Putamen (tissue), 1 donor: ENCODE measurements at places on chromosomes 13 and 19.
A peak's percentile ranks its signal among the peaks of the same experiment; 100 is the strongest.

DNA sequence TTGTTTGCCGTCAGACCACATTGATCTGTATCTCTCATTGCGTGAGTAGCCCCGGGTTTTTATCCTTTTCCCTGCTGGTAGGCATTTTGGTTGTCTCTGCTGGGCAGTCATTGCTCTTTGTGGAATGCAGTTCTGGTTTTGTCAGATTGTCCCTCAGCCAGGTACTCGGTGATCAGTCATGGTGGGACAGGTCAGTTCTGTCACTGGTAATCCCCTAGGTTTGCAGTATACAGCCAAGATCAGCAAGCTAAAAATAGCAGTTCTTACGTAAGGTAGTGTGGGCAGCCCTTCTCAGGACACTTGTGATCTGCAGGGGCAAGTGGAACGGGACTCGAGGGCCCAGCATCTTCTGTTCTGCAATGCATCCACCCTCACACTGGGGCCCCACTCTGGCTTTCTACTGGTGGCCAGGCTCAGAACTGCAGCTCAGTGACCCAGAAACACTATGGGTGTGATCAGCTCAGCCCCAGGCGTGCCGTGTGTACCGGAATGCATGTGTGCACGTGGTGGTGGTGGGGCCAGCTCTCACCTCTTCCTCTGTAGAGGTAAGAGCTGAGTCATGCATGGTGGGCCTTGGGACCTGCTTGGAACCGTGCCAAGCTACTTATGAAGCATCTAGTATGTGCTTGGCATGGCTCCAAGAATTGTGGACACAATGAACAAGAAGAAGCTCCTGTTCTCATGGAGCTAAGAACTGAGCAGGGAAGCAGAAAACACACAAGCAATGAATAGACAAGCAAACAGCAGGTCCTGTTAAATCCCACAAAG lies 6.3 kb downstream of the PLEKHF1 start:
- DNase-seq = no peak

DNA sequence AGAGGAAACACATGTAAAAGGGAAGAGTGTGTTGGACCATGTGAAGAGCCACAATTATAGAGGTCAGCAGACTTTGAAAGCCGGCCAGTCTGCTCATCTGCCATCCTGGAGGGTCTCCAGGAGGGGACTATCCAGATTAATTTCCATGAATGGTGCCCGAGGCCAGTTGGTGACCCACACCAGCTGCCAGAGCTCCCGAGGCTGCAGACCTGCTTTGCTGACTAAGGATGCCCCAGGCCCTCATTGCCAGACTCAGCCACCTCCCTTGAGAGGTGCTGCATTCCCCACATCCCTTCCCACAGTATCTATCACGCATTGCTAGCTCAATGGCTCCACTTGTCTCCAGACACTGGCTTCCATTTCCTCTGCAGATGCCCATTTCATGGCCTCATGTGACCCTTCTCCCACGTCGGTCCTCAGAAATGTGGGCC lies 110.3 kb downstream of the NALCN start:
- no peak for DNase-seq

- peak; percentile 31 for DNase-seq
These were observed 34.4 kb upstream of the MIR17HG start for GRCh38 chr13:91313103-91313502.

DNA sequence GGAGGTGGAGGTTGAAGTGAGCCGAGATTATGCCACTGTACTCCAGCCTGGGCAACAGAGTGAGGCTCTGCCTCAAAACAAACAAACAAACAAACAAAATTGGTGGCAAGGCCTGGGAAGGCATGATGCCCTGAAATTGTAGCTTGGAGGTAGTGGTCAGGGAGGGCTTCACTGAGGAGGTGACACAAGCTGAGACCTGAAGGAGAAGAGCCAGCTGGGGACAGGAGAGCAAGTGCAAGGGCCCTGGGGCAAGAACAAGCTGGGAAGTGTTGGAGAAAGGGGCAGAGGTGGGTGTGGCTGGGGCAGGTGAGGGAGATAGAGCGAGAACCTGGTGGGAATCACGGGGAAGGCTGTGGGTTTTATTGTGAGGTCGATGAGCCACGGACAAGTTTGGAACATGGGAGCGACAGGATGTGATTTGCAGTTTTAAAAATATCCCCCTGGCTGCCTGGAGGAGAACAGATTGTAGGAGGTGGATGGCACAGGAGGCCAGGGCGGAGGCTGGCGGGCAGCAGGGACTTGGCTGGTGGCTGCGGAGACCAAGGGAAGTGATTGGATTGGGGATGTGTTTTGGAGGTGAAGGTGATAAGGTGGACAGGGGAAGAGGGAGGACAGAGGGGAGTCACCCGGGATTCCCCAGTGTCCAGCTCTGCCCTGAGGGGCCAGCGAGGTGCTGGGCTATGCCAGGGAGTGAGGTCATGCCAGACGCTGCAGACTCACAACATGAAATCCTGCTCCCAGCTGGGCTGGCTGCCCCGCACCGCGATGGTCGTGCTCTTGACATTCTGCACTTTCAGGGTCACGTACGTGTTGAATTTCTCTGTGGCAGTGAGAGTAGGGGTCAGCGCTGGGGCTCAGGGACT lies 14.0 kb downstream of the UNC13A start:
- DNase-seq = no peak

GRCh38 chr19:6551607-6552450 lies 21.0 kb downstream of the TNFSF9 start:
- DNase-seq = no peak

- no peak for DNase-seq
These were observed 1824.2 kb downstream of the OLFM4 start for GRCh38 chr13:54852831-54853230.

- DNase-seq = peak; percentile 14
These were observed 858 bp upstream of the USP12 start for GRCh38 chr13:27172495-27172842.

GRCh38 chr13:101567841-101568240 lies 115.4 kb downstream of the ITGBL1 start:
- DNase-seq = no peak

DNA sequence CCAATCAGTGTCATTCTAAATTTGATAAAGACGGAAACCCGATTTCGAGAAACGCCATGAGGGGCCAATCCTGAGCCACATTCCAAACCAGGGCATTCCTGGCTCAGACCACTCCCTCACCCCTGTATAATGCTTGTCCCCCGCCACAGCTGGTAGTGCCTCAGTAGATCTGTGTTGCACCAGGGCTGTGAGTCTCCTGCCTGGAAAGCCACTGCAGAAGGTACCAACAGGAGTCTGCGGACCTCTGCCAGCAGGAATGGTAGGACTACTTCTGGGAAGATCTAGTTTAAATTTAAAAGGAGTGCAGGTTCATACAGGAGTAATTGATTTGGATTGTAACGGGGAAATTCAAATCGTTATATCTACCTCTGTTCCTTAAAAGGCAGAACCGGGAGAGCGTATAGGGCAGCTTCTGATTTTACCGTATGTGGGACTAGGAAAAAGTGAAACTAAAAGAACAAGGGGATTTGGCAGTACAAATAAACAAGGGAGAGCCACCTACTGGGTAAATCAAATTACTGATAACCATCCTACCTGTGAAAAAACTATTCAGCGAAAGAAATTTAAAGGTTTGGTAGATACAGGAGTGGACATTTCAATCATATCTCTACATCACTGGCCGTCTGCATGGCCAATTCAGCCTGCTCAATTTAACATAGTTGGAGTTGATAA lies 20.8 kb upstream of the ZNF266 start:
- DNase-seq = no peak

DNA sequence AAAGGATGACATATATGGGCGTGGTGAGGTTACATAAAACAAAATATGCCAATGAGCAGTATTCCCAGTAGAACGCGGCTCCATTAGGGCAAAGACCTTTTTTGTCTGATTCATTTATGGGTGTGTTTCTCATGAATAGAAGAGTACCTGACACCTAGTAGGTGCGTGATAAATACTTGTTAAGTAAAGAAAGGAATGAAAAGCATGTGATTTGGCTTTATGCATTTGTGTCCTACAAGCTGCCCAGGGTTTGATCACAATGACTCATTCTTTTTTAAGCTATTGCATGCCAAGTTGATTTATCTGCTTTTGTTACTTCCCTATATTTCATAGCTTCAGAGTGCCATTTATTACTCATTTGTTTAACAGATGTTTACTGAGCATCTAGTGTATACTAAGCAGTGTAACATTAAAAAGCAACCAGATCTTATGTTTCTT lies 19.1 kb upstream of the KCTD4 start:
- no peak for DNase-seq

DNA sequence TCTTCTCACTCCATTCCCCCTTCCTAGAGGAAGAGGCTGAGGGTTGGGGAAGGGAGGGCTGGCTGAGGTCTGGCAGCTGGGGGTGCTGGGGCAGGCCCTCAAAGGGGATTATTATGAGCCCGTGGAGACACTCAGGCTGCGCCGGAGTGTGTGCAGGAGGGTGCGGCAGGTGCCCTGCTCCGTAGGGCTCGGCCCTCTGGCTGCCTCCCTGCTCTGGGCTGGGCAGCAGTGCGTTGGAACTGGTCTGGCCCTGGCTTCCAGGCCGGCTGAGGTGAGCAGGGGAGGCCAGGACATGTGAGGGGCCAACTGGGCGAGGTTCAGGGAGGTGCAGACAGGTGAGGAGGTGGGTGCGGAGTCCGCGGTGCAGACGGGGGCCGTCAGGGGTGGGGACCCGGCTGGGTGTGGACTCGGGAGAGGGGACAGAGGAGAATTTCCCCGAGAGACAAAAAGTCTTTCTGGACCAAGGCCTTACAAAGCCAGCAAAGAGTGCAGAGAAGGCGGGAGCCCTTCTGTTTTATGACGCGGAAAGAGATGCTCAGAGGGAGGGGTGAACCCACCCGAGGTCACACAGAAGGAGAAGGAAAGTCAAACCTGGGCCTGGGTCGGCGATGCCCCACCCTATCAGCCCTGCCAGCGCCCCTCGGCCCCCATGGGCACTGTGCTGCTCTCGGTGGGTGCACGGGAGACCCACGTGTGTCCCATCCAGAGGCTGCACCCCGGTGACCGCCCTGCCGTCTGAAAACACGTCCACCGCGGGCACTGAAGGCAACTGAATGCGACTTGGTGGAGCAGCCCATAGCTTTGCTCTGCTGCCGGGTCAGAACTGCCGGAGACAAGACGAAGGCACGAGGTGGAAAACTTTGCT lies 31.0 kb downstream of the PIP5K1C start:
- DNase-seq = no peak

- no peak for DNase-seq
These were observed 9.5 kb downstream of the NALCN start for GRCh38 chr13:101406791-101407190.

DNA sequence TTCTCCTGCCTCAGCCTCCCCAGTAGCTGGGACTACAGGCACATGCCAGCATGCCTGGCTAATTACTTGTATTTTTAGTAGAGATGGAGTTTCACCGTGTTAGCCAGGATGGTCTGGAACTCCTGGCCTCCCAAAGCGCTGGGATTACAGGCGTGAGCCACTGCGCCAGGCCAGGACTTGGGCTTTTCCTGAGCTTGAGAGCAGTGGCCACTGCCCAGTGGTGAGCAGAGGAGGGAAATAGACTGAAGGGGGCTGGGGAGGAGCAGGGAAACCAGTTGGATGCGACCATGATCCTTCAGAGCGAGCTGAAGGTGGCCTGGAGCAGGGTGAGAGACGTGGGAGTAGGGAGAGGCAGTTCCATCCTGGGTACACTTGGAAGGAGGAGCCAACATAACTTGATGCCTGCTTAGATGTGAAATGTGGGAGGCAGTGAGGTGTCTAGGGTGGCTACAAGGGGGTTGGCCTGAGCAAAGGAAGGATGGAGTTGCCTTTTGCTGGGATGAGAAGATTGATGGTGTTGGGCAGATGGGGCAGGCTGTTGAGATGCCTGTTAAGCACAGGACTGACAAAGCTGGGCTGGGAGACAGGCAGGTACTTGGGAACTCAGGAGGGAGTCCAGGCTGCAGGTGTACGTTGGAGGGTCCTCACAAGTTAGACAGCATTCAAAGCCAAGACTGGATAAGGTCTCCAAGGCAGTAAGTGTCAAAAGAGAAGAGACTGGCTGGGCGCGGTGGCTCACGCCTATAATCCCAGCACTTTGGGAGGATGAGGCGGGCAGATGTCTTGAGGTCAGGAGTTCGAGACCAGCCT lies 31.8 kb downstream of the KCTD15 start:
- DNase-seq = no peak

- no peak for DNase-seq
These were observed 7.4 kb upstream of the CERS1 start for GRCh38 chr19:18903156-18904037.

- no peak for DNase-seq
These were observed 1.4 kb downstream of the LRFN3 start for GRCh38 chr19:35937345-35938281.

GRCh38 chr19:9054207-9054606 lies 32.7 kb upstream of the OR1M1 start:
- DNase-seq = no peak

- DNase-seq = no peak
These were observed 5.1 kb downstream of the GAMT start for GRCh38 chr19:1396019-1396767.

DNA sequence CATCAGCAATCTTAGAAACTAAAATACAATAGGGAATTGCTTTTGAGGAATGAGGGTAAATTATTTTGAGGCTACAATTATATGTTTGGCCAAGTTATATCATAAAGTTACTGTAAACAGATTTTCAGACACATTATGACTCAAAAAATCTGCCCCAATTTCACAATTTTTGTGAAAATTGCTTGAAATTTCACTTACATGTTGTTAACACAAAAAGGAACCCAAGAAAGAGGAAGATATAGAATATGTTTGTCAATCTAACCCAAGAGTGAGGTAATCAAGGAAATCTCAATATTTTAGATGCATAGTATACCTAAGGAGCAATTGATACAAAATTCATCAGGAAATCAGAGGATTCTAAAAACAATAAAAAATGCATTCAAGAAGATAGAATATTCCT lies 73.9 kb upstream of the FNDC3A start:
- DNase-seq = no peak

DNA sequence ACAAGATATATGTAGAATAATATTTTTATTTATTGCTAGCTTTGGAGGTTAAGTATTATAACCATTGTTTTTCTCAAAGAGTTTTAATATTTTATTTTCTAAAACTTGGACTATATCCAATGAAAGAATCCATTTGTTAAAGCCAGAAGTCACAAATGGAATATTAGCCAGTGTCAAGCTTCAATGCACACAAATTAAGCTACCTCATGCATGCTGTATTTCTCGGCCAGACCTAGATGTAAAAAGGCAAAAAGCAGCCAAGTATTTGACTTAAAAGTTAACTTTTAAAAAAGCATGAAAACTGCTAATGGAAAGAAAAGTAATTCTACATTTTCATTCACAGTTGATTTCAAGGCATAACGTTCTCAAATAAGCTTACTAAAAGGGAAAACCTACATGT lies 160.0 kb upstream of the ATXN8OS start:
- DNase-seq = no peak

GRCh38 chr19:16035601-16036297 lies 40.5 kb upstream of the TPM4 start:
- DNase-seq = no peak
